Activated gamma-delta T cell treated with anti-CD3 and anti-CD28 coated beads, Interleukin-2, amount 50 U/mL, for 16 hours (primary cell): ENCODE measurements at places on chromosomes 1 and 21.

GRCh38 chr21:44910229-44911067, 10.3 kb downstream of the ITGB2 start:
- DNase-seq, result no peak

GRCh38 chr1:165928075-165928731, 100.8 kb downstream of the UCK2 start:
- peak; percentile 9 for DNase-seq

DNA sequence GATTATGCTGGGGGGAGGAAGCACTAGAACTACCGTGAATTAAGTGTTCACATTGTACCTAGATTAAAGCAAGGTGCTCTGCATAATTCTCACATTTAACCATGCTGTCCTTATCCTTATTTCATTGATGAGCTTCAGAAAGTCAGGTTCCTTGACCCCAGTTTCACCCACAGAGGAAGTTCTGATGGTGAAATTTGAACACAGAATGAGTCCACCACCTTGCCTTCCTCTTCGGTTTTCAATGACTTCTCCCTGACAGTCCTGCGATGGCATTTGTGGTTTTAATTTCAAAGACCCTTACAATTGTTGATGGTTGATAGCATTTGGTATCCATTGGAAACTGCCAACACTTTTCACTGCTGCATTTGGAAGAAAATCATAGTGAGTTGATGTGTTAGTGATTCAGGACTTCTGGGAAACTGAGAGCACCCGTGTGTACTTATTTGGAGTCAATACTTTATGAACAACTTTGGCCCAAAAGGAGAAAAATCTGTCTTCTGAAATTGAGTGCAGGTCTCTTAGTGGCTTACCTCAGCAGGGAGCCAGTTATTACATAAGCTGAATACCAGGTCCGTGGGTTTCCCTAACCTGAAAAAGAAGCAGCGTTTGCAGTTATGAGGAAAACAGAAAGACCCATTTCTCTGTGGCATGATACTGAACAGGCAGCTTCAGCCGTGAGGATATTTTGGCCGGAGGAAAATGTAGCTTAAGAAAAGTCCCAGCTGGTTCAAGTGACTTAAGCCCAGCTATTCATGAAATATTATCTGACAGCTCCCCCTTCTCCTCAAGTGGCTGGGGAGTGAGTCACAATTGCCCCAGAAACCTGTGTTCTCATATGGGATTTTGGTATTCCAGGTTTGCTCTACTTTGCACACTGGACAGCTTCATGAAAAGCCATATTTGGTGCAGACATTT, 47.5 kb downstream of the ROR1 start:
- DNase-seq, result no peak

- peak; percentile 81 for DNase-seq
These were observed 7.2 kb downstream of the ZDHHC18 start for GRCh38 chr1:26833432-26834405.

DNA sequence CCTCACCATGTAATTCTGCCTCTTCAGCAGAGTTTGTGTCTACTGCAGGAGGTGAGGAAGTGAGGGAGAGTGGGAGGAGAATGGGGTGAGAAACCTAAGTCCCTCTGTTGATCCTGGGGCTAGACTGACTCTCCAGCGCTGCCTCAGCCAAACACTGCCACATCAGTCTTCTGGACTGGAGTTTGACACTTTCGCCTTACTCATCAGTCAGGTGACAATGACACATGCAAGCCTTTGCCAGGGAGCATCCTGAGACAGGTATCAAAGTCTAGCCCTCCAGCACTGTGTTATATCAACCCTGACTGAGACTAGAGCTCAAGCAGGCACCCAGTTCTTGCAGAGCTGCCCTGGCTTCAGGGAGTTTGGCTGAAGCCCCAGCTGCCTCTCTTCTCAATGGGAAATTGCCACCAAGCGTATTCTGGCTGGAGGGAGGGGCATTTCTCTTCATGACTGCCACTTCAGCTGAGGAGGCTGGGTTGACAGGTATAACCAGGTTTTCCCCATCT, 33.3 kb upstream of the SUCO start:
- DNase-seq, result no peak

GRCh38 chr1:206922524-206922923, 783 bp upstream of the FCMR start:
- no peak for DNase-seq

GRCh38 chr21:35367553-35367952, 318.5 kb upstream of the RUNX1 start:
- DNase-seq, result no peak

DNA sequence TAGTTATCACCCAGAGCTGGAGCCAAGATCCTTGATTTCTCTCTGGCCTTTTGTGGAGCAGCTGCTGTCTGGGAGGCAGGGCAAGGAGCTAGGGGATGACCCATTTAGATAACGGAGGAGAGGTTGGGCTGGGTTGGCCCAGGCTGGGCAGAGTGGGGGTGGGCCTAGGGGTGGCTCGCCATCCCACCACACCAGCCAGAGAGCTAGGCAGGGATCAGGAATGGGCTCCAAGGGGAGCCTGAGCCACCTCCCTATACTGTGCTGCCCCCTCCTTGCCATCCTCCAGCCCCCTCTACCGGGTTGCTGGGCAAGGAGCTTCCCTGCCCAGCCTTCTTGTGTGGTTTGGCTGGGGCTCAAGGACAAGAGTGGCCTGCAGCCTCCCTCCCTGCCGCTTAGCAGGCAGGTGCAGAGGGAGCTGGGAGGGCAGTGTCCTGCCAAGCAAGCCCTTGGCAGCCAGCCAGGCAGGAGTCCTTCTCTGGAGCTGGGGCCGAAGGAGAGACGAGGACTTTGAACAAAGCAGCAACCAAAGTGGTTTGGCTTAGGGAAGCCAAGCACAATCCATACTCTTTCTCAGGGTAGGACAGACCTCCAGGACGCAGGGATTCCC, 4.1 kb downstream of the NUAK2 start:
- DNase-seq, result no peak

- DNase-seq, result no peak
These were observed 352.9 kb downstream of the LTN1 start for GRCh38 chr21:28639737-28640136.

DNA sequence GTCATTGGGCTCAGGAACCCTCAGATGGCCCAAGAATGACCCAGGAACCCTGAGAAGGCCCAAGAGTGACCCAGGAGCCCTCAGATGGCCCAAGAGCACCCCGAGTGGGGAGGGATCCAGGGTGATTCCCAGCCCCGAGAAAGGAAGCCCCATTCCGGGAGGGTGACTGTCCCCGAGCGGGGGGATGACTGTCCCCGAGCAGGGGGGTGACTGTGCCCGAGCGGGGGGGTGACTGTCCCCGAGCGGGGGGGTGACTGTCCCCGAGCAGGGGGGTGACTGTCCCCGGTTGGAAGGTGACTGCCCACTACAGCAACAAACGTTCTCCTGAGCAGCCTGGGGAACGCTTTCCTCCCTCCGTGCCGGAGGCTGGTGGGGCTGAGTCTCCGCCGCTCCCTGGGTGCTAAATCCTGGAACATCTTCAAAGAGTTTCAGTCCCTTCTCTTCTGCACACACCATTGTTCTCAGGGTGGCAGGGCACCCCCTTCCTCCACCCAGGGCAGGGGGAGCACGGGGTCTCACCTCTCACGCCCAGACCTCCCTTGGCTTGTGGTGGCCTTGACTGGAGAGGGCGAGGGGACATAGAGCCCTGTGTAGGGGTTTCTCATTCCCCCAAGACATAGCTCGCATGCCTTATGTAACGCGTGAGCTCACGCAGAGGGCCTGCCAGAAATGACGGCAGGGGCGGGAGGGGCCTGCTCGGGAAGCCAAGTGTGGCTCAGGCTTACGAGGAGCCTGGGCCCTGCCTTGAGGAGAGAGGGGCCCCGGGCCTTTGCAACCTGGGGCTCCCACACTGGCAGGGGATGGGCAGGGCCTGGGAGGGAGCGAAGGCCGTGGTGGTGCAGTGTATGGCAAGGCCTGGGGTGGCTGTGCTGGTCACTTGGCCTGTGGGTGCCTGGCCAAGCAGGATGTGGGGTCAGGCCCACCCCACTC, 14.3 kb upstream of the SKI start:
- DNase-seq, result no peak

DNA sequence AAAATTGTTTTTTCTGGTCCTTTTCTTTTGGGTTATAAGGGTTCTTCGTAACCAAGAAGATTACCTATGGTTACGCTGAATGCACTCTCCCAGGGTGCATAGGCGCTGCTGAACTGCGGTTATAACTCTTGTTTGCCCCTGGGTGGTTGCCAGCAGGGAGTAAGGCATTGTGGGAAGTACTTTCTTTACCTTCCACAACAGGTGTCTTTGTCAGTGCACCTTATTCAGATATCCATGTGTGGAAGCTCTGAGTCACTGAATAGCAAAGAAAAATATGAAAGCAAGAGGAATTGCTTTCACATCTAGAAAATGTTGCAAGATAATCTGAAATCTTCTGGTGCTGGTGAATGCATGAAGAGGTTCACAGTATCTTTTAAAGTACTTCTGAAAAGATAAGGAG, 124.4 kb upstream of the CACYBP start:
- DNase-seq, result no peak

DNA sequence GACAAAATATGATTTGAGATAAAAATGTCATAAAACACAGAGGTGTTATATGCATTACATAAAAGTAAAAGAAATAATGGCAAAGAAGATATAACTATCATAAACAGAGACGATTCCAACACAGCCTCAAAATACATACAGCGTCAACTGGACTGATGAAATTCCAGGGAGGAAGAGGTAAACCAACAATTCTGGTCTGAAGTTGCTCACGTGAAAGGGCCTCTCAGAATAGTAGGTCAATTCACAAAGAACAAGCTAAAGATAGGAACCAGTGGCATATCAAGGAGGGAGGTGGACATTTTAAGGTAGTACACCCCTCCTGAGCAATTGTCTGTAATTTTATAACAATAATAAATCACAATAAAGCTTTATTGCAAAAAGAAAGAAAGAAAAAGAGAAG, 18.6 kb downstream of the SLC2A5 start:
- DNase-seq, result no peak

DNA sequence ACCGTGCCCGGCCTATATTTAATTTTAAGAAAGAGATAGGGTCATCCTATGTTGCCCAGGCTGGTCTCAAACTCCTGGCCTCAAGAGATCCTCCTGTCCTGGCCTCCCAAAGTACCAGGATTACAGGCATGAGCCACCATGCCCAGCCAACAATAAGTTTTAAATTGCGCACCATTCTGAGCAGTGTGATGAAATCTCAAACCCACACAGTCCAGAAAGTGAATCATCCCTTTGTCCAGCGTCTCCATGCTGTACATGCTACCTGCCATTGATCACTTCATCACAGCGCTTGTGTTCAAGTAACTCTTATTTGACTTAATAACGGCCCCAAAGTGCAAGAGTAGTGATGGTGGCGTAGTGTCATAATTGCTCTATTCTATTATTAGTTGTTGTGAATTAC, 75.4 kb downstream of the APP start:
- no peak for DNase-seq

- DNase-seq, result no peak
These were observed 7.3 kb upstream of the CA6 start for GRCh38 chr1:8938232-8938999.

- no peak for DNase-seq
These were observed 2.3 kb upstream of the AUNIP start for GRCh38 chr1:25861316-25862286.

DNA sequence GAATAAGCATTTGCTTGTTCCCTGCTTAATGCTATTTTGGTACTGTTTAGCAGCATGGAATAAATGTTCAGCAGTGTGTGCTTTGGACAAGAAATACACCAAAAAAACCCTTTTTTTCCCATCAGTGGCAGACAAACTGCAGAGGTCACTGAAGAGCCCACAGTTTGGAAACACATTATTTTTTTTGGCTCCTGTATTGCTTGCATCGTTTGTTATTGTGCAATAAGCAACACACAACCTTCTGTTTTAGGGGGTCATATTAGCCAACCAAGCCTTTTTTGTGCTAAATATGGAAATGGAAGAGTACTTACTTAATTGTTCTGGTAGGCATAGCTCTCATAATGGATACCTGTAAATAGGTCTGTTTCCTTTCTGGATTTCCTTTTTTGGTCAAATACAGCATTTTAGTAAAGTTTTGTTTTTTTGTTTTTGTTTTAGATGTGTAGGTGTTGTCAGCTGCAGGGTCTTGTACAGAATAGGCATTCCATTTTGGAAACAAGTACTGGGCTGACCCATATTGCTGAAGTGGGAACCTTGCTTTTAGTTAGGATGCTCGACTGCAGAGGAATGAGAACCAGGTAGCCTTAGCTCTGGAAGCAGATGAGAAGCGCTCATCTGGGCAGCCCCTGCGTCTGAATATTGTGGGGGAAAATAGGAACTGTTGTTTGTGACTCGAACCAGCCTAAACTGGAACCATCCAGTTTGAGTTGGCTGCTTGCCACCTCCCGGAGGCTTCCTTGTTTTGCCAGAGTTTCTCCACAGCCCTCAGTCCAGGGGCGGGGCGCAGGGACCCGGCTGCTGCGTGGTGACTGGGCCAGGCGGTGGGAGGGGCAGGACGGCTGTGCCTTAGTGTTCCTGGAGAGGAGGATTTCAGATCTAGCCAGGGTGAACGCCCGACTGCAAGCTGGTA, 38.4 kb downstream of the SPEN start:
- no peak for DNase-seq

- no peak for DNase-seq
These were observed 40.8 kb downstream of the AZIN2 start for GRCh38 chr1:33121728-33122127.

DNA sequence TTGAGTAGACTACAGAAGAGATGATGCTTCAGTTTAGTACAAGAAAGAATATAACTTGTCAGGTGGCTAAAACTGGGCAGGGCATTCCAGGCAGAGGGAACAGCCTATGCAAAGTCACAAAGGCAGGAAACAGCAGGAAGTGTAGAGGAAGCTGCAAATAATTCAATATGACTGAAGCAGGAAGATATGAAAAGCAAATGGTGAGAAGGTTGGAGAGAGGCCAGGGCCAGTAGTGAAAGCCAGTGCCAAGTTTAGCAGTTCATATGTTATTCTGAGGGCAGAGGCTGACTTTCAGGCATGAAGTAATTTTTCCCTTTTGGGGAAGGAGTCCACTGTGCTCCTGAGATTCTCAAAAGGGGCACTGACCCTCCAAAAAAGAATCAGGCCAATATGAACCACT, 8.0 kb upstream of the YBX1 start:
- no peak for DNase-seq

DNA sequence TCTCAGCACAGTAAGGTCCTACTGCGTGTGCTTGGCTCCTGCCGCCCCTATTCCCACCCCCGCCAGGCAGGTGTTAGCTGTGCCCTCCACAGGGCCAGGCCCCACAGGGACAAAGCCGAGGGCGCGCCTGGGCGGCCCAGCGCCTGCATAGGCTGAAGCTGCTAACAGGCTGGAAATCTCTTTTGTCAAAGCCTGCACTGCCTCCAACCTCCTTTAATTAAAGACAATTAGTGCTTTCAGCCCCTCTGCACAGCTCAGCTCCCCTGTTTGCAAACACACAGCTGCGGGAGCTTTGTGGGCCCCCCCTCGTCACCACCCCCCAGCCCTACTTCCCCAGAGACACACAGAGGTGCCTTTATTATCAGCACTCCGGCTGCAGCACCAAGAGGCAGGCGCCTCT, 95.9 kb downstream of the EPHB2 start:
- no peak for DNase-seq

- no peak for DNase-seq
These were observed 18.9 kb downstream of the SNAP47 start for GRCh38 chr1:227753999-227754711.

GRCh38 chr1:25642574-25643108, 26.1 kb downstream of the MAN1C1 start:
- DNase-seq, result peak; percentile 38
